ENCODE measurements at places on chromosomes 6 and 20.

GRCh38 chr6:83464381-83465140 lies 33.7 kb upstream of the ME1 start:
- DNase-seq, result no peak

DNA sequence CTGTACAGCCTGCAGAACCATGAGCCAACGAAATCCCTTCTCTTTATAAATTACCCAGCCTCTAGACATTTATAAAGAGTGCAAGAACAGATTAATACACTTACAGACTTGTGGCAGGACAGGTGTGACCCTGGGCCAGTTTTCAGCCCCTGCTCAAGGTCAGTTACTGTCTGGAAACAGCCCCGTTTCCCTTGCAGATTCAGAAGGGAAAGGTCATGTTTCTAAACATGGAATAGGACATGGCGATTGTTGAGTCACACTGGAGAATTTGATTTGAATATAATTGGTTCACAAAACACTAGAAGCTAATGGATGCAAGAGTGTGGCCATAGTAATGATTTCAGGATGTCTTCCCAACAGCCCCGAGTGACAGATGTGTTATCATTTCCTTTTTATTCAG lies 248.8 kb downstream of the DLL1 start:
- no peak for DNase-seq

DNA sequence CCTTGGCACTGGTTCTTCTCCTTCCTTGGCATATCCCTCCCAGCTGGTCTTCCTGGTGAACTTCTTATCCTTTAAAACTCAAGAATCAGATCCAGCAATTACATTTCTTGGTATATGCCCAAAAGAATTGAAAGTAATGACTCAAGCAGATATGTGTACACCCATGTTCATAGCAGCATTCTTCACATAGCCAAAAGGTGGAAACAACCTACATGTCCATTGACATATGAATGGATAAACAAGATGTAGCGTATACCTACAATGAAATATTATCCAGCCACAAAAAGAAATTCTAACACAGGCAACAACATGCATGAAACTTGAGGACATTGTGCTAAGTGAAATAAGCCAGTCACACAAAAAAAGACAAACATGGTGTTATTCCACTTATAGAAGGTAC lies 103.7 kb upstream of the NT5E start:
- no peak for DNase-seq

GRCh38 chr20:15200147-15200565 lies 862.7 kb upstream of the FLRT3 start:
- DNase-seq, result peak; percentile 68

- DNase-seq, result peak; percentile 73
These were observed 35.0 kb downstream of the DTNBP1 start for GRCh38 chr6:15627821-15628220.

- no peak for DNase-seq
These were observed 655.2 kb upstream of the MAP3K7 start for GRCh38 chr6:91241946-91242613.

DNA sequence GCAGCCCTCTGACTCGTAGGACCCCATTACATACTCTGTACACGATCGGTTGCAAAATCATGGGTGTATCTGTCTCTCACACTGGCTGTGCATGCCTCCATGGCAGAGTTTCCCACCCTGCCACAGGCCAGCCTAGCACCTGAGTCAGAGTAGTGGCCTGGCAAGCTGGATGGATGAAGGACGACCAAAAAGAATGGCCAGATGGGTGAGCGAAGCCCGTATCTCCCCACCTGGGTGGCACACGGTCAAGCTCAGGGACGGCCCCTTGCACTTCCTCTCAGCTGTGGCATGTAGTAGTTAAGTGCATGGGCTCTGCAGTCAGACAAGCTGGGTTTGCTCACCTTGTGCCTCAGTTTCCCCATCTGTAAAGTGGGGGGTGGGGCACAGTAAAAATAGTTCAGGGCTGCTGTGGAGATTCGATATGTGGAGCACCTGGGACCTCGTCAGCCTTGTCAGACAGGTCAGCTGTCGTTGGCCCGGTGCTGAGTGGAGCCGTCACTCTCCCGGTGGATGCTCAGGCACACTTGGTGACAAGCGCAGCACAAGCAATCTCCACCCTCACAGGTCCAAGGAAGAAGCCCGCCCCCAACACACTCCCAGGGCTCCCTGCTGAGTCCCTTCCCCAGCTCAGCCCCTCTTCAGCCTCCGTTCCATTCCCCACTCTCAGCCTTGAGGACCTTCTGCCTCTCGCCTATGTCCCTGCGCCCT lies 12.6 kb downstream of the CPNE5 start:
- no peak for DNase-seq

GRCh38 chr6:51529240-51529639 lies 558.2 kb downstream of the PKHD1 start:
- no peak for DNase-seq

GRCh38 chr6:93675856-93676417 lies 256.6 kb upstream of the EPHA7 start:
- no peak for DNase-seq

GRCh38 chr20:48090314-48090713 lies 305.0 kb upstream of the SULF2 start:
- DNase-seq, result no peak

- no peak for DNase-seq
These were observed 163.2 kb downstream of the DTNBP1 start for GRCh38 chr6:15499591-15499990.

DNA sequence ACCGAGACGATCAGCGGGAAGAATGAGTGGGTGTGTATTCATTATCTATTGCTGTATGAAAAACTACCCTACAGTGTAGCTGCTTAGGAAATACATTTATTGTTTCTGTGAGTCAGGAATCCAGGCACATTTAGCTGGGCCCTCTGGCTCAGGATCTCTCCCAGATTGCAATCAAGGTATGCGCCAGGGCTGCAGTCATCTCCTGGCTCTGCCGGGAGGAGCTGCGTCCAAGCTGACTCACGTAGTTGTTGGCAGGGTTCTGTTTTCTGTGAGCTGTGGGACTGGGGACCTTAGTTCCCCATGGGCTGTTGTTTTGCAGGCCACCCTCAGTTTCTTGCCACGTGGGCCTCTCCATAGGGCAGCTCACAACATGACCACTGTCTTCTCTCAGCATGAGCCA lies 68.2 kb upstream of the FUCA2 start:
- peak; percentile 69 for DNase-seq

DNA sequence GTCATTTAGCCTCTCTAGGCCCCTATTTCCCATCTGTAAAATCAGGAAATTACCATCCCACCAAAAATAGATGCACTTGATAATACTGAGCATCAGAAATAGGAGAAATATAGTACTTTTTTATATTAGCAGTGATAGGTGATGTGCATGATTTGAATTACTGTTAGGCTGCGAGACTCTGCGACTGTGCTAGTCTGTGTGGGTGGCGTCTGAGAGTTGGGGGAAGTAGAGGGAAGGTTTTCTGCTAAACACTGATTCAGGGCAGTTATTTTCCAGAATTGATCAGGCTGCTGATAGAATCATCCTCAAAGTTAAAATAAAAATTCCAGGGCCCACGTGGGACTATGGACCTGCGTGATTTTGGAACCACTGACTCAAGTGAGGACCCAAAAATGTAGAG lies 60.4 kb upstream of the ARMH2 start:
- DNase-seq, result no peak

- no peak for DNase-seq
These were observed 10.9 kb upstream of the ANKEF1 start for GRCh38 chr20:10023911-10024310.

- DNase-seq, result no peak
These were observed 14.1 kb downstream of the TXNDC5 start for GRCh38 chr6:7896465-7896987.

DNA sequence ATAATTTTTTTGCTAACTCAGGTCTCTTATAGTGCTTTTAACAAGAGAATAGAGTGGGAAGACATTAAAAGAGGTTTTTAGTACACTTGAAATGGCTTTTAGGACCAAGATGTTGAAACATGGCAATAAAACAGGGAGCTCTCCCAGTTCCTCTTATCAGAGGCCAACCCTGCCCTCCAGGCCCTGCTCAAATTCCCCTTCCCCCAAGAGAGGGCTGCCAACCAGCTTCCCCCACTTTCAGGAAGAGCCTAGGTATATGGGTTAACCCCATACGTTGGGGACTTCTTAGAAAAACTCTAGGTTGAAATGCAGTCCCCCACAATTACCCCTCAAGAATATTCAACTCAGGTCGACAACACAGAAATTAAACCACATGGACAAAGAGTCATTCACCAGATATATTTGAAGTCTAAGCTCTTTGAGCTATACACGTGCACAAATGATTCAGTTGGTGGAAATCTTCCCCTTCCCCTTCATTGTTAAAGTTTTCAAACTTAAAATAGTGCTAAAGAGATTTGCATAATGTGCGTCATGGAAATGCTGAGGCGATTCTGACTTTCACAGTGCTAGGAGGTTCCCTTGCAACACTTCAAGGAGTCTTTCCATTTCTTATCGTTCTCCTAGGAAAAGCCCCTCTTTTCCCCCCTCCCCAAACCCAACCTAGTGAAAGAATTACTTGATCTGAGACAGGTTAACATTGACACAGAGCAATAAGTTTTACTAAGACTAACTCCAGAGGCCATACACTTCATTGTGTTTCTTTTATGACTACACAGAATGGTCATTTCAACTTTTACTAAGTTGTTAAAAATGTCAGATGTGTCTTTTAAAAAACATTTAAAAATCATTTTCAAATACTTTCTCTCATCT lies 49.8 kb upstream of the ENPP5 start:
- DNase-seq, result no peak

GRCh38 chr20:63101781-63102720 lies 95.3 kb upstream of the BHLHE23 start:
- DNase-seq, result peak; percentile 51

DNA sequence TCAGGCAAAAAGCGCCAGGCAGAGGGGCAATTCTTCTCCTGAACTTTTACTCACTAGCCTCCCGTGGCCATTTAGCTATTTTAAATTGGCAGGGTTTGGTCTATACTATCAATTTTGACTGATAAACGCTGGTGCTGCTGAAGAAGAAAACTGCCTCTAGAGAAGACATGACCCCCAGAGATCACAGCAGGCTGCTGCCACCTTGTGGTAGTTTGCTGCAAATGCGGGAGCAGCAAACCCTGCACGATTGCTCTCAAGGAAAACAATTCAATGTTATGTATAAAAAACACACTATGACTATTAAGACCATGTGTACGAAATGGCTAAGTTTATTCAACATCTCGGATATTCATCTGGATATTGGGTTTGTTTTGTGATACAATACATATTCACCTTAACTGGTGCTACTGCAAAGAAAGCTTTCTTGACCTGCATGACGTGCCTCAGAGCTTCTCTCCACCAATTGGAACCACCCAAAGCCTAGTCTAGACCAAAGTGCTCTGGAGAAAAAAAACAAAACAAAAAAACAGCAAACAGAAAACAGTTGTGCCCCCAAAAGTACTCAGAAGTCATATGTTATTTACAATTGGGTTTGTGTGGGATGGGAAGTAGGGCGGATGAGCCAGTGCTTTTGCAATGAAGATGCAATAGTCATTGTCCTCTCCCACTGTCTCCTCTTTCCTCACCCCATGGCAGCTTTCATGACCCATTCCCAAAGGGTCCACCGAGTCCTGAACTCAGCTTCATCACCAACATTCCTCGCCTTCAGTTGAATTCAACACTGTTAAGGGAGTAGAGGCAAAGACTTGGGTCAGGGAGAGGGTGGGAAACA lies 19.6 kb upstream of the IL17F start:
- peak; percentile 60 for DNase-seq

- DNase-seq, result no peak
These were observed 53.1 kb upstream of the ARMC2 start for GRCh38 chr6:108795122-108795521.

GRCh38 chr6:38588631-38589366 lies 50.9 kb downstream of the BTBD9 start:
- peak; percentile 57 for DNase-seq

Measured in fibroblast of skin of right quadriceps (primary cell).